ENCODE measurements at places on chromosomes 2 and 18.

DNA sequence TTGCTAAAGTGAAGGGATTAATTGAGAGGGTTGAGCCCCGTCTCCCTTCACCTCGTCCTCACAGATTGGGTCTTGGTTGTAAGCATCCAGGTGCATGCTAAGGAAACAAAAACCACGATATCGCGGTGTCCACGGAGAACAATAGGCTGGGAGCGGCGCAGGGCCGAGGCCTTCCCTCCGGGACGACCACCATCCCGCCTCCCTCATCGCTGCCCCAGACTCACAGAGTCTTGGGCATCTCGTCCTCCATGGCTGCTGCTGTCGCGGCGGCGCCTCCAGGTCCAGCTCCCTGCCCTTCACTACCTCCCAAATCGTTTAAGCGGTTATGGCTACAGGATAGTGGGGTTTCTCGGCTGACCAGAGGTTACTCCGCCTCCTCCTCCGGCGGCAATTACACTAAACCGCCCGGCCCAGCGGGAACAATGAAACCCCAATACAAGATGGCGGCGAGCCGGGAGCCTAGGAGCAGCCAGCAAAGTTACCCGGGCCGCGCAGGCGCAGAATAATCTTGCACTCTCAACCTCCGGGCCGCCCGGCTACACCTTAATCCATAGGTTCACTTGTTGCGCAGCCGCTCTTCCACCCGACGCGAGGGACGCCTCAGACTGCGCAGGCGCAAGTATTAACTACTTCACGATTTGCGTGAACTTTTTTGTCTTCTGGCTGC, at the start of gene TIA1:
TIA1 (minus strand) TSS at position 448 of the 667 bp plus-strand sequence; CDS start at position 250, 198 bp downstream.
- DNase-seq = peak; percentile 98

DNA sequence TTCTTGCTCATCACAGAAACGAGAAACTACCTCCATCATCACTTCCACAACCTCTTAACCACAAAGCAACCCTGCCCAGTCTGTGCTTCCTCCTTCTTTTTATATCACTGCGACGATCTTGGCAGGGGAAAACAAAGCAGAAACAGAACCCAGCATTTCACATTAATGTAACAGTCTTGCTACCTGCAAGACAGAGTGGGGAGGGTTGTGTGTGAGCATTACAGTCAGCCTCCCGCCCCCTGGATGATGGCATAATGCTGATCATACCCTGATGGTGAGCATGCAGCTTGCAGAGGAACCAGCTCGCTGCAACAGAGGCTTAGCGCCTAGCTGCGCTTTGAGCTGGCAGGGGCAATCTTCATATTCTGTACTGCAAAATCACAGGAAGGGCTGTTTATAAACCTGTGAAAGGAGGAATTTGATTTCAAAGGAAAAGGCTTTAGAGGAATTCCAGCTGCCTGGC, 376.1 kb downstream of the IRS1 start:
- DNase-seq = peak; percentile 25

- DNase-seq = no peak
Measured at GRCh38 chr18:62499263-62499650, 23.6 kb upstream of the ZCCHC2 start.

DNA sequence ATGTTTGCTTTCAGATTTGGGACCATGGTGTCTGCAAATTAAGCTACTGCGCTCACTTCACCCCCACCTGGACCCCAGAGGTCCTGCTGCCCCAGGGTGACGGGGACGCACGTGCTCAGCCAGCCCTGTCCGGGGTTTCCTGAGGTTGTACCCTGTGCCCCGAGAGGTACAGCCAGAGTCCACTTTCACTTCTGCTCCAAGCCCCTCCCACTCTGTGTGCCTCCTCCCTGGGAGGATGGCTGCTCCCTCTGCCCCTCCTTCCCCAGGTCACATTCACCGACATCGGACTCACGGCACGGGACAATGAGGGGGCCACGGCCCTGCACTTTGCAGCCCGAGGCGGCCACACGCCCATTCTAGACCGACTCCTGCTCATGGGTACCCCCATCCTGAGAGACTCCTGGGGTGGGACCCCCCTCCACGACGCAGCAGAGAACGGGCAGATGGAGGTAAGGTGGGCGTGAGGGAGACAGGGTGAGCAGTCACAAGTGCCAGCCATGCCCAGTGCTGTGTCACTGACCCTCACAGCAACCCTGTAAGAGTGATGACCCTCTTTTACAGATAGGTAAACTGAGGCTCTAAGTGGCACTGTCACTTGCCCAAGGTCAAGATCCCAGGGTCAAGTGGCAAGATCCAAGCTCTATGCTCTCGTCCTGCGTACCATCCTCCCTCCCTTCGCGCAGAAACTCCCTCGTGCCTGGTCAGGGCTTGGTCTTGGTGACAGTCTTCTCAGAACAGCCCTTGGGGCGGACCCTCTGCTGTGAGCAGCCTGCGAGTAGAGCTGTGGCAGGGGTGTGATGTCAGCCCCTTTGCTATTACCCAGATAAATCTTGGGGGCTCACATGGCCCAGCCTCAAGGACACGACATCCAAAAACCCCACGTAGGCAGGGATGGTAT, 7.6 kb downstream of the ESPNL start:
- no peak for DNase-seq

DNA sequence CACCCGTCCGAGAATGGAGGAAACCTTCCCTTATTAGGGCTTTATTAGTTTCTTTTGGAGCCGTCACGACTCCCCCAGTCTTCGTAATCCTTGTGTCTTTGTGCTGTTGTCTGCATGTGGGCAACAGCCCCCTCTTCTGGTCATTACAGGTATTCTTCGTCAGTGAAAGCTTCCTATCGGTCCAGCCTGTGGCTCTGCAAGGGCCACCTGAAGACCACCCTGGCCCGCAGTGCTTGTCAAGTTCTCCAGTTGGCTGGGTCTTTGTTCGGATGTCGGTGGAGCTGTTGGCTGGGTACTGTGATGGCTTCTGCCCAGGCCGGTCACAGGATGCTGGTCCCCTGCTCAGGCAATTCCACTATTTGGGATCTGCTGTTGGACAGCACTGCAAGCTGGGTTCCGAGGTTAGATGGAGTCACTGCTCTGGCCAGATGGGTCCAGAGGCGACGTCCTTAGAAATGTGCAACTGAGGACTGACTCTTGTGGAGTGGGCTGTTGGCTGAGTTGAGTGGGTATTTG, 19.2 kb downstream of the E2F6 start:
- DNase-seq = no peak

GRCh38 chr2:18401471-18401870, 159.0 kb downstream of the RDH14 start:
- DNase-seq = no peak

- DNase-seq = no peak
Measured at GRCh38 chr2:51465326-51465725, 433.4 kb upstream of the NRXN1 start.

GRCh38 chr18:60350150-60350549, 22.4 kb downstream of the MC4R start:
- DNase-seq = no peak

- DNase-seq = no peak
Measured at GRCh38 chr18:56632070-56633022, 6.0 kb downstream of the TXNL1 start.

GRCh38 chr2:181314551-181314950, 142.6 kb upstream of the ITGA4 start:
- DNase-seq = no peak

DNA sequence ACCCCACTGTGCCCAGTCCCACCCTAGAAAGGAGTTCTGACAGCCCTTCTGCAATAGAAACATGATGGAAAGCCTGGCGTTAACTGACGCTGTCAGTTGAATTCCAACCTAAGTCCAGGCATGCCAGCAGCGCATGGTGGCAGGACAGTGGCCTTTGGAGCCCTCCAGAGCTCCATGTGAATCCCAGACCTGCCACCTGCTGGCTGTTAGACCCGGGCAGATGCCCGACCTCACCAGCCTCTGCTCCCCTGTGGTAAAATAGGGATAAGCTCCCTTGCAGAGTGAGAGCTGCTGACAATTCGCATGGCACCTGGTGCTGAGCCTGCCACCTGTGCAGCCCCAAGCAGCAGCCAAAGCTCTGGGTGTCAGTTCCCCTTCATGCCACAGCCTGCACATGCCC, 138.6 kb downstream of the LOXHD1 start:
- DNase-seq = no peak

All from stimulated activated CD4-positive, alpha-beta T cell treated with anti-CD3 and anti-CD28 coated beads, Interleukin-1b, Interleukin-23, amount 100 ng/mL, for 24 hours (primary cell).